Left forelimb (tissue), 1 donor: ENCODE measurements at places on chromosomes 4 and X.

- DNase-seq = no peak
Observed at GRCh38 chr4:99394896-99395295, 40.2 kb downstream of the ADH7 start.

DNA sequence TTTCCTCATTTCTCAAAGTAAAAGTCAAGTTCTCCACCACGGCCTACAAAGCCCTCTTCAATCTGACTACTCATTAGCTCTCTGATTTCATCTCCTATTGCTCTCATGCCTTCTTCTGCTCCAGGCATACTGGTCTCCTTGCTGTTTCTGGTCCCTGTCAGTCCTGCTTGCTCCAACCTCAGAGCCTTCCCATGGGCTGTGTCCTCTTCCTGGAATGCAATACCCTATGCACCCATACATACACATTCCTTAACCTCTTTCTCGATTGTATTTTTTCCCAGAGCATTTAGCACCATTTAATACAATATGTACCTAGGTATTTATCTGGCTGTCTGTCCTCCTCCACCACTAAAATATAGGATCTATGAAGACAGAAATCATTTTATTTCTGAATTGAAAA, 385.2 kb downstream of the GASK1B start:
- no peak for DNase-seq

GRCh38 chrX:6149060-6149872, 79.4 kb downstream of the NLGN4X start:
- DNase-seq = no peak

GRCh38 chr4:17142232-17142711, 243.8 kb upstream of the LDB2 start:
- no peak for DNase-seq

GRCh38 chrX:74431797-74432196, 10.5 kb downstream of the SLC16A2 start:
- no peak for DNase-seq

- DNase-seq = no peak
Observed at GRCh38 chr4:183611210-183611830, 47.7 kb downstream of the RWDD4 start.

- DNase-seq = no peak
Observed at GRCh38 chrX:84830836-84831235, 172.8 kb upstream of the APOOL start.
